Right ventricle myocardium superior (tissue), 1 donor: ENCODE measurements at places on chromosomes 13 and 19.

DNA sequence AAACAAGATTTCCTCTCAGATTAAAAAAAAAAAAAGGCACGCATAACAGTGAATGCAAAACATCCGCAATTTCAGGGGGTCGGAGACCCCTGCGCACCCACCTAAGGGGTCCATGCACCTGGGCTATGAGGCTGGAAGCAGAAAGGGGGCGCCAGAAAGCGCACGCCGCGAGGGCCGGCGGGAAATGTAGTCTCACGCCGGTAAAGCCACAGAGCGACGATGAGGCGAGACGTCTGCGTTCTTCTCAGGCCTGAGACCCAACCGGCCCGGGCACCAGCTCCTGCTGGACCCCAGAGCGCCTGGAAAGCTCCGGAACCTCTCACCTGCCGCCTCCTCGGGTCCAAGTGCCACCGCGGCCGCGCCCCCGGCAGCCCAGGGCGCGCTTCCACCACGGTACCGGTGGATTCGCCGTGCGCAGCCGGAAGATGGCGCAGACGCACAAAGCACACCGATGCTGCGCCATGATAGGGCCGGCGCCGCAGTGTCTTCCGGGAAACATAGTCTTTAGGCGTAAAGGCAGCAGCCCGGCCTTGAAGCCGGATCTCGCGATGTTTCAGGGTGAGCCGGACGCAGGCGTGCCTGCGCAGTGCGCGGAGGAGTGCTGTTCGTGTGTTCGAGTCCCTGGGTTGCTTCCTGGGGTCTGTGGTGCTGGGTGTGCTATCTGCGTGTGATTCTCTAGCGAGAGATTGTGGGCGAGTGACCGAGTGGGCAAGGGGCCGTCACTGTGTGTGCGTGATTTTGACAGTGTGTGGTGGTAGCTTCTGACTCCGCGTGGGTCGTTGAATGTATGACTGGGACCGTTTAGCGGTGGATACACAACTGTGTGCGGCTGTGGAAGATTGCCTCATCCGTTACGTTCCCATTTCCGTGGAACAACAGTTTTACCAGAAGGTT is at the start of gene ZNF582:
TSS of gene ZNF582 (minus strand) at position 416 of the 894 bp plus-strand sequence. CDS start 1,782 bp downstream, outside the sequence.
- DNase-seq: peak; percentile 98

- DNase-seq: no peak
Measured at GRCh38 chr13:50810998-50811397, 32.5 kb downstream of the DLEU7 start.

DNA sequence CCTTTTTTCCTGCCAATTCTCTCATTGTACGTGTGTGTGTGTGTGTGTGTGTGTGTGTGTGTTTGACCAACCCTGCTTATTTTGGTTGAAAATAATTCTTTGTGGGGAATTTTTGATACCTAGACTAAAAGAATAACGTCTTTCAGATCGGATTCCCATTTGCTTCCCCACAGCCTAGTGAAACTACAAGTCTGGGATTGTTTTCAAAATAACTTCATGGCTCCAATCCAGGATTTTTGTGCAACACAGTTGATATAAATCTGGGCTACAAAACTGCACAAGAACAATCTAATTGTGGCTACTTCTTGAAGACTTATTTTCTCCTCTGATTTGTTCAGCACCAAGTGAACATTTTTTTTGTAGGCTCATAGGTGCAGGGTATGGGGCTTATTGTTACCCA is 332.8 kb upstream of the MIR17HG start:
- no peak for DNase-seq

- DNase-seq: no peak
Measured at GRCh38 chr13:63636316-63636993, 2220.8 kb upstream of the PCDH20 start.

DNA sequence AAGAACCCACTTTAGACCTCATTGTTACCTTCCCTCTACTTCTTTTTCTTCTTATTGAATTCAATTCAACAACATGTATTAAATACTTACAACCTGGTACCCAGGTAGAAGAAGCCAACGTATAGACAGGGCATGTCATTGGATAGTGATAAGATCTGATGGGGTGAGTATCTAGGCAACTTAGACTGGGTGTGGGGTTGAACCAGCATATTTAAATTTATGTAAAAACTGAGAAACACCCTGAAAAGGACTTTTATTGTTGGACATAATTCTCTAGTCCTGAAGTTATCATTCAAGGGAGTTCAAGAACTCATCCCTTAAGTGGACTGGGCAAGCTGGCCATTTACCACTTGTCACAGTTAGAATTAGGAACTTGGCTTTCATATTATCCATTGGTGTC is 139.2 kb downstream of the ZIC5 start:
- DNase-seq: no peak

GRCh38 chr13:47955836-47956235 is 45.2 kb downstream of the SUCLA2 start:
- DNase-seq: no peak

GRCh38 chr13:40563350-40564125 is 102.9 kb downstream of the FOXO1 start:
- DNase-seq: no peak

DNA sequence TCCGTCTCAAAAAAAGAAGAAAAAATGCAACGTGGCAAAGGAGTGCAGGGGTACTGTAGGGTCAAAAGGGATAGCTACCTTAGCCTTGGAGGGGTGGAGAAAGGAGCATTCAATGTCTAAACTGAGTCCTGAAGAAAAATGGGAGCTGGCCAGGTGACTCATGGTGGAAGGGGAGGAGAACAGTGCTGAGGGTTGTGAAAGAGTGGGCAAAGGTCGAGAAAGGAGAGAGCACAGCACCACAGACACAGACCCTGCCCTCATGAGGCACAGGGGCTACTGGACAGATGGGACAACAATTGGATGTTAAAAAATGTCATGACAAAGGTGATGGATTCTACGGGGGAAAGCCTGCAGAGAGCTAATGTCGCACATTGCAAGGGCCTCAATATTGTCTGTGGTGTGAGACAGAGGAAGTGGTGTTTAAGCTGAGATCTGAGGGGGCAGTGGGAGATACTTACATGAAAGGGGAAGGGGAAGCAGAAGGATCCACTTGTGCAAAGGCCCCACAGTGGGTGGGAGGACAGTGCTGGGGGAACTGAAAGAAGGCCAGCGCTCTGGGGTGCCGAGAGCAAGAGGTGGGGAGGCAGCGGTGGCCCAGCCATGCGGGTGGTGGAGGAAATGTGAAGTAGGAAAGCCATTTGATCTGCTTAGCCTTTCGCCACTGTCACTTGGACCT is 42.9 kb upstream of the URAD start:
- DNase-seq: peak; percentile 51
